Pulmonary artery endothelial cell (primary cell): ENCODE measurements at places on chromosomes 1 and 21. TPM values are rescaled to one million over a fixed set of nuclear protein-coding genes. Genes with fewer than 3 reads are reported as not detected.
A peak's percentile ranks its signal among the peaks of the same experiment; 100 is the strongest.

The TNFSF4 gene
- 49.1 and 117 TPM in 2 replicates for total RNA-seq

The HES2 gene
- 18.8 and 38.6 TPM in 2 replicates for total RNA-seq

The FMO3 gene
- 0.28 TPM in 1 of 2 replicates, not detected in the other for total RNA-seq

The SHE gene
- 60.6 and 84.6 TPM in 2 replicates for total RNA-seq

The C2CD2 gene
- 35.1 and 51.1 TPM in 2 replicates for total RNA-seq

The CR1L gene
- total RNA-seq: not detected in 2 replicates

GRCh38 chr1:197954718-197955418, 37.7 kb downstream of the LHX9 start:
- no peak for DNase-seq

GRCh38 chr1:205351984-205352713, 4.6 kb downstream of the KLHDC8A start:
- no peak for DNase-seq

DNA sequence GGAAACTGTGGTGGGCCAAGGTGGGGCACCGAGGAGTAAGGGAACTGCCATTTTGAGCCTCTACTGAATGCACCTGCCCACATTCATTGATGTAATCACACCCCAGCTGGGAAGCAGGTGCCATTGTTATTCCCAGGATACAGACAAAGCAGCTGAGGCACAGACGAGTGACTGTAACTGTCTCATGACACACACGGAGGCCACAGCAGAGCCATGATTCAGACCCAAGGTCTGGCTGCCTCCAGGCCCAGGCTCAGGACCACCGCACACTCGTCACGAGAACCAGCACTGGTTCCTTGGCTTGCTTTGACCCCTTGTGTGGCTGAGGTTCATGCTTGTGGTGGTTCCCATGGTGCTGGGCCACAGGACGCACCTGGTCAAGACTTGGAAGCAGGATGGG, 45.6 kb upstream of the CLIC4 start:
- DNase-seq: no peak

GRCh38 chr1:232590744-232591082, 39.2 kb downstream of the SIPA1L2 start:
- DNase-seq: no peak

- DNase-seq: peak; percentile 57
These were observed 1.1 kb upstream of the ELAPOR1 start for GRCh38 chr1:109112652-109113285.

- no peak for DNase-seq
These were observed 13.1 kb downstream of the NOC2L start for GRCh38 chr1:945688-946556.

DNA sequence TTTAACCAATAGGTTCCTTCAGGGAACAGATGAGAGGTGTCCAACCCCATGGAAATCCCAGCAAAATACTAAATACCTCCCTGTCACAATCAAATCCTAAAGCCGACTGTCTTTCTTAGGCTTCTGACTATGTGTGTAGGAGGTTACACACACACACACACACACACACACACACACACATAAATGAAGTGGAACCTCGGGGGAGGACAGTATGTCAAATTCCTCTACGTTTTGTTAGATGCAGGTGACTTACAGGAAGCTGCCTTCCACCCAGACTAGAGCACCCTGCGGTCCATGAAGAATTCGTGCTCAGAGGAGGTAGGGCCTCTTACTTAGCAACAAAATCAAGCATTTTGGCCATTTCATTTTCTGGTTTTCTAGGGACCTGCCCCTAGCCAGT, 16.4 kb downstream of the RSPH1 start:
- DNase-seq: no peak

GRCh38 chr1:43796111-43796581, 88.8 kb downstream of the ST3GAL3 start:
- no peak for DNase-seq

GRCh38 chr21:35023396-35024070, 25.6 kb downstream of the RUNX1 start:
- no peak for DNase-seq

GRCh38 chr1:106049595-106049994, 1006.9 kb upstream of the PRMT6 start:
- DNase-seq: no peak

DNA sequence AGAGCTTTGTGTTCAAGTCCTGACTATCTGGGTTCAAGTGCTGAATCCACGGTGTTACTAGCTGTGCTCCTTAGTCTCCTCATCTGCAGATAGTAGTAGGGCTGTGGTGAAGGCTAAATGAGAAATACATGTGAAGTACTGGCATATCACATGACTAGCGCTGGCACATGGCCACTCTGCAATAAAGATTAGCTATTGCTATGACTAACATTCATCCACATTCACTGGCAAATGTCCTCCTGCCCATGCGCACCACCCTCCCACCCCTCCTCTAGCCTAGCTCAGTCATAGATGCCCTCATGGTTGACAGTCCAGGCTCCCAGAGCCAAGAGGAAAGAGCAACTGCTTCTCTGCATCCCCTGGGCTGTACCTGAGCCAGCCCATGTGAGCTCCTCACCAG, 8.5 kb upstream of the COL8A2 start:
- no peak for DNase-seq

DNA sequence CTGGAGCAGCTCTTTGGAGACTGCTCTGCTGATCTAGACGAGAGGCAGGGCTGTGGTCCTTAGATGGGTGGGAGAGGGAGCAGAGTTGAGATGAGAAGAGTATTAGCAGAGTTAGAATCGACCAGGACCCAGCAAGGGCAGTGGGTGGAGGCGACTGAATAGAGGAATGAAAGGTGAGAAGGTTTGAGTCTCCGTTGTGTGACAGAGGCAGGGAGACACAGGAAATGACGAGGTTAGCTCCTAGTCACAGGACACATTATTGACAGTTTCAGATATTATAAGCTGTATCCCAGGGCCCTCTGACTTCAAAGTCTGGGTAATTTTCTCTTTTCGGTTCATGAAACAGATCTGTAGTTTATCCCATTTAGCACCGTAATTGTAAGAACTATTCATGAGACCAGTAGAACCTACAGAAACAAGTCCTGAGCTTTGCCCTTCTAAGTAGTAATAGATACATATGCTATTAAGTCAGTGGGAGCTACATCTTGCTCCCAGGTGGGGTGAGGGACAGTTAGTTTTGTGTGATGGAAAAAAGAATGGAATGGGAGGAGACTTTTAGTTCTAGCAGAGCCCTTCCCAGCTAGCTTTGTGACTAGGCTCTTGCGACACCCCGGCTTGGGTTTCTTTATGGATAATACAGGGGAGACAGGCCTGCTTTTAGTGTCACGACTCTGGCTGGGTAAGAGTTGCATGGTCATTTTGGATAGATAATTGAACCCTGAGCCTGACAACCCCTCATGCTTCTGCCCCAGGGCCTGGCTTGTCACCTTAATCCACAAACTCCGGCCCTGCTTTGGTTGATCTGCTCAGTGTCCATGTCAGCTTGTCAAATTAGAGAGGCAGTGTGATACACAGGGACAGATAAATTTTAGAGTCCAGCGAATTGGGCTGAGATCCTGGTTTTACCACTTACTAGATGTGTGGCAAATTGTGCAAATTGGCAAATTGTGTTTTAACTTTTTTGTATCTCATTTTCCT, 70.2 kb downstream of the UCK2 start:
- DNase-seq: no peak

DNA sequence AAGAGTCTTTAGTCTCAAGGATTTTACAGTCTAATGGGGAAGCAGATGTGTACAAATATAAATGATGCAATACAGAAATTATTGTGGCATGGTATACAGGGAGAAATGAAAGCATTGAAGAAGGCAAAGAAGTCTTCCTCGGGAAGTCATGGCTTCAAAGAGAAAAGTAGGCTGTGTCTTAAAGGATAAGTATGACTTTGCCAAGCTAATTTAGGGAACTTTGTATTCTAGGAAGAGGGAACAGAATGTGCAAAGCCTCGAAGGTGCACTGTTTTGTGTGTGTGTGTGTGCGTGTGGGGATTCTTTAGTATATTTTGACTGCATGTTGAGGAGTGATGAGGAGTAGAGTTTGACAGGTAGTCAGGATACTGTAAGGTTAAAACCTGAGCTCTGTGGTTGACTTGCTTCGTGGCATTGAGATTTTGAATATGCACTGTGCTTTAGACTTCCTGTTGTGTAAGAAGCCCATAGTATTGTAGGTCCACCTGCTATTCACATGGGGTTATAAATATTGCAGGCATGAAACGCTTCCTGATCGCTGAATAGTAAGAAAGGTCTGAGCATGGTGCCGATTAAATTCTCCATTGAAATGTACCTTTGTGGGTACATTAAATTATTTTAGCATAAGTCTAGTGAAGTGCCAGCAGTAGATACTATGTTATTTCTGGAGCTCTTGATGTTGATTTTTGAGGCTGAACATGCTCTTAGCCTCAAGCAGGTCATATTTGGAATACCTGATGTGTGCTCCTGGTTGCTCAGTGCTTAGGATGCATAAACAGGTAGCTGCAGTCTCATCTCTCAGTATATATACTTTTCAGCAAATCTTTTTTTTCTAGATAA, 8.0 kb downstream of the SMAP2 start:
- DNase-seq: no peak

DNA sequence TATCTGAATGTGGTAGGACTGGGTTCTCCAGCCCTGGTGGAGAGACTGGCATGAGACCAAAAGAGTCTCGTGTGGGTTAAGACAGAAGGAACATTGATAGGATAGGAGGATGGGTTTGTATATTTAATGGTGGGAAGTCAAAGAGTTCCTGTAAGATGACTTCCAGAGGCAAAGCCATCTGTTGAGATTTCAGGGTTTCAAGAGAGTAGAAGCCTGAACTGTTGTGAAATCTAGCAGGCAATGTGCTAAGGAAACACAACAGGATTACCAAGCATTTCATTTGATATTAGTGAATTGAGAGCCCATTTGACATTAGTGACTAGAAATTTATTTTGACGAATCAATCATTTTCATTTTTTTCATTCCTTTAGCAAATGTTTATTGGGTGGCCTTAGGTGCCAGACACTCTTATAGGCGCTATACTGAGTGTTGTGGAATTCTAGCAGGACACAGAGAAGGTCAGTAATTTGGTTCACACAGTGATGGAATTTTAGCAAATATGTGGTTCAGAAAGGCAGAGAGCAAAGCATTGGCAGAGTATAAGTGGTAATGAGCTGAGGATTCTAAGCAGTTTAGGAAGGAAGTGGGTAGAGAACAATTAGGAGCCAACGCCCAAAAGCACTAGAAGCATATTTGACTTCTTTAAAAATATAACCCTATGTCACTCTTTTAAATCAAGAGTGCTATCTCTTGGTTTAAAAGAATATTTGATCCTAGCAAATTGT, 149.3 kb downstream of the AK5 start:
- DNase-seq: no peak
